ENCODE measurements at places on chromosomes 12 and 14.

GRCh38 chr12:101107032-101107763 lies 102.8 kb downstream of the SLC5A8 start:
- DNase-seq, result no peak

GRCh38 chr12:130347588-130347987 lies 9.9 kb downstream of the PIWIL1 start:
- DNase-seq, result no peak

GRCh38 chr12:63103494-63104131 lies 47.4 kb downstream of the AVPR1A start:
- DNase-seq, result no peak

DNA sequence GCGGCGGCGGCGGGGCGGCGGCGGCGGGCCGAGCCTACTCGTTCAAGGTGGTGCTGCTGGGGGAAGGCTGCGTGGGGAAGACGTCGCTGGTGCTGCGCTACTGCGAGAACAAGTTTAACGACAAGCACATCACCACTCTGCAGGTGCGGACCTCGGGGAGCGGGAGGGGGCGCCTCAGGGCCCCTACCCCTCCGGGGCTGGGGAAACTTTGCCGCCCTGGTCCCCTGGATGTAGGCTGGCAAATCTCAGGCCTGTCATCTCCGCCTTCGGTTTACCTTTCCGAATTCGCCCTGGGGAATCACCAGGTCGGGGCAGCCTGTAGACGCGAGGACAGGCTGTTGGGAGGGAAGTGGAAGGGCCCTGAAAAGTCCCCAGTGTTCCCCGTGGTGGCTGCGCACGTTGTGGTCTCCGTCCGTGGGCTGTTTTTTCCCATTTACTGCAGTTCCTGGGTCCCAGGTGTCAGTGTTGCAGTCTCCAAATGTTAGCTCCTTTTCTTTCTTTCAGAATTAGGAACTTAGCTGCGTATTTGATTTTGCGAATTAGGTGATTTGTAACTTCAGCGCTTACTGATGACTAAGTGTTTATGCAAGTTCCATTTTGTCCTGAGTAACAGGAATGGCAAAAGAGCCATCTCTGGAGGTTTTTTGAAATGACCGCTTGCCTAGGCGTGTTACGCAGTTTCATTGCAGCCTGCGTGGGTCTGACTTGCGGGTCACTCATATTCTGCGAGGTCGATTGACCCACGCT lies 656 bp downstream of the RAB21 start:
- peak; percentile 13 for DNase-seq

DNA sequence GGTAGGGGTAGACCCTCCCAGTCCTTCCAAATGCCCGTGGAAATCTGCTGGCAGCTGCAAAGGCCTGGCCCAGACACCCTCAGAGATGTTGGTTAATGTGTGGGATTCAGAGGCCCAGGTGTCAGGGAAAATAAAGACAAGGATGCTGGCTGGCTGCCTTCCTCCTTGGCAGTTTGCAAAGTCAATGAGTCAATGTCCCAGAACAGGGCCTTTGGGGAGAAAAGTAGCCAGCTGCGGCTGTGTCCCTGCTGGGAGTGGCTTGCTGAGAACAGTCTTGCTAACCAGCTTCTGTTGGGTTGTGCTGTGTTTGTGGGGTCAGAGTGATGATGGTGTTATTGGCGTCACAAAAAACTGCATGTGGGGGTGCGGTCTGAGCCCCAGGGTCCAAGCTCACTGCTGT lies 29.2 kb downstream of the GLRX5 start:
- no peak for DNase-seq

DNA sequence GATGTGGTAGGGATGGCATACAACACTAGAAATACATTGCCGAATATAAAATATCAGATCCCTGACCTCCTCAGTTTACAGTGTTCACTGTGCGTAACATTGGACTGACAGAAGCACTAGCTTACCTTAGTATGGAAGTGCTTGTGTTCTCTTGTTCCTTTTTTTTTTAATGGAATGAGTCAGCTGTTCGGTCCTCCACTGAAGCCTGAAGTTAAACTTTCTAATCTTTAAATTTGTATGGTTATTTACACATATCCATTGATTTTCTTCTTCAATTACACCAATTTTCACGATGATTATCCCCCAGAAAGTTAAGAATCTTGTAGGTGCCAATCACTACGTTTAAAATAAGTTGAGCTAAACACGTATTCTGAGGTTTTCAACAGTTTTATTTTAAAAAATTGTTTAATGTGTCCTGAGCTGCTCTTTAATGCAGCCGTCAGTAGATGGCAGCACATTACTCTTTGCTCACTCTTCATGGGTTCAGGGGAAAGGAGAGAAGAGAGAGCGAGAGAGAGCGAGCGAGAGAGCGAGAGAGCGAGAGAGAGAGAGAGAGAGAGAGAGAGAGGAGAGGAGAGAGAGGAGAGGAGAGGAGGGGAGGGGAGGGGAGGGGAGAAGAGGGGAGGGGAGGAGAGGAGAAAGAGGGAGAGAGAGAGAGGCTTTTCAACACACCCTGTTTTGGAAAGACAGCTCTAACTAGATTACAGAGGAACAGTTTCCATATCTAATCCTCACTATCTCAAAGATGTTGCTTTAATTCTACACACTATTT lies 134.7 kb upstream of the SCAF11 start:
- peak; percentile 22 for DNase-seq

DNA sequence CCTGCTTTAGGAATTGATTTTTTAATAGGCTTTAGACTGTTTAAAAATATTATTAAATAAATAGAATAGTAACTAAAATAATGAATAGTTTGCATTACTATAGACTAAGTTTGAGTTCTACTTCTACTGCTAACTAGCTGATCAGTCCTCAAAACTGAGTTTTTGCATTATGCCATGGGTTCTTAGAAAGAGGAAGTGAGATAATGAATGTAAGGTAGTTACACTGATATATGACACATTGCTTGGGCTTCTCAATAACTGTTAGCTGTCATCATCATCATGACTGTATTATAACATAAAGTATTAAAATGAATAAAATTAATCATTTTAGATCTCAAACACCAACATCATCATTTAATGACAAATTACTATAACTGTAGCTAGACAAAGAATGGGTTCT lies 949.7 kb downstream of the TRHDE start:
- no peak for DNase-seq

DNA sequence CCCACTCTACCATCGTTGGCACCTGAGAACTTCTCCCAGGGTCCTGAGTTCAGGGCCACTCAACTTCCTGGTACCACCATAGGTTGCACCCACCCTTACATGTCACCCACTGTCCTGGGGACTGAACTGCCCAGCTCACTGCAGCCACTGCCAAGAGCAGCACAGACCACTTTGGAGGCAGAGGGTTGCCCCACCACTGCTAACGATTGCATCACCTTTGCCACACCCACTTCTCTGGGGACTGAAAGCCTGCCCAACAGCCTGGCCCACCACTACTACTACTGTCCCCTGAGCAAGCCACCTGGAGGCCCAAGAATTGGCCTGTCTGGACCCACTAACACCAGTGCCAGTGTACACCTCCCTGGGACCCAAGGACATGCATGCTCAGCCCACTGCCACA lies 27.6 kb downstream of the CACNA2D4 start:
- DNase-seq, result no peak

GRCh38 chr12:3225796-3226180 lies 148.6 kb downstream of the TSPAN9 start:
- no peak for DNase-seq

DNA sequence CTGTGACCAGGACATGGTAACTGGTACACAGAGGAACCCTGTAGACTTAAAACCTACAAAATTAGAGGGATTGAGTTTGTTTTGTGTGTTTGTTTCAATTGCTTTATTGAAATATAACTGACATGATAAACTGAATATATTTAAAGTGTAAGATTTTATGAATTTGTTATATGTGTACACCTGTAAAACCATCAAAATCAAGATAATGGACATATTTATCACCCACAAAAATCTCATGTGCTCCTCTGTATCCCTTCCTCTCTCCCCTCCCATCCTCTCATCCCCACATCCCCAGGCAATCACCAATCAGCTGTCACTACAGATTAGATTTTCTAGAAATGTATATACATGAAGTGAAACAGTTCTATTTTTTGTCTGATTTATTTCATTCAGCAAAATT lies 565.5 kb downstream of the NOVA1 start:
- no peak for DNase-seq

DNA sequence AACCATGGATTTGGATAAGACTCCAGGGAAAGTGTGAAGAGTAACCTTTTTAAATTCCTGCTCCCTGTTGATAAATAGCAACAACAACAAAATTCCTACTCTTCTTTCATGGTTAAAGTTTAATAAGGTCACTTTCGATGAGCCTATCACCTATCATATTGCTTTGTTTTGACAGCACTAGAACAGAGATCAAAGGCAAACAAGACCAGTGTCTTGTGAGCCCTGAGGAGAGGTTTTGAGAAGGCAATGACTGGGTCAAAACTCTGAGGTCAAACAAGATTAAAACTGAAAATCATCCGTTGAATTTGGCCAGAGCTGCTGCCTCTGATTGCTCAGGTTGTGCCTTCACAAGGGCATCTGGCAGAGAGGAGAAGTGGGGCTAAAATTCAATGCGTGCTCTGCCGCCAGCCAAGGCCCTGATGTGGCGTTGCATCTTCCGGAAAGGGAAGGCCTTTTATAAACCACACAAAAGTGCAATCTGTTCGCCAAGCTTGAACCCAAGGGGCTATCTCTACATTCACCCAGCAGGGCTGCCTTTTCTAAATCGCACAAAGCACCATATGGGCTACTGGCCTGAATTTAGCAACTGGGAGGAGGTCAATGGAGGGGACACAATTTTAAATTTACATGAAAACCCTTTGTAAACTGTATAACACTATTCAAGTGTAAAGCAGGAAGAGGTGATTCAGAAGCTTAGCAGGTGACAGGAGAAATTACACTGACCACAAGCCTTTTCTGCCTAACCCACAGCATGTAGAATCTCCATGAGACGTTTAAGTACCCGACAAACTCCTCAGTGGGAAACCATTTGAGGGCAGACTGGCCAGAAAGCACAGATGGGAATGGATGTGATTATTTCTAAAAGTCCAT lies 140.8 kb downstream of the DAD1 start:
- no peak for DNase-seq

GRCh38 chr14:60195179-60195810 lies 30.1 kb upstream of the DHRS7 start:
- no peak for DNase-seq

- DNase-seq, result no peak
These were observed at the start of gene USP44 for GRCh38 chr12:95551305-95551704. TSS of gene USP44 (minus strand) at chr12:95551476. CDS start at chr12:95534256, 17,220 bp downstream.

GRCh38 chr14:64507376-64508156 lies 3.0 kb downstream of the ZBTB1 start:
- no peak for DNase-seq

- no peak for DNase-seq
These were observed 19.6 kb downstream of the ACVR1B start for GRCh38 chr12:51970904-51971646.

- DNase-seq, result no peak
These were observed 88.8 kb upstream of the DIO3 start for GRCh38 chr14:101472518-101472849.

DNA sequence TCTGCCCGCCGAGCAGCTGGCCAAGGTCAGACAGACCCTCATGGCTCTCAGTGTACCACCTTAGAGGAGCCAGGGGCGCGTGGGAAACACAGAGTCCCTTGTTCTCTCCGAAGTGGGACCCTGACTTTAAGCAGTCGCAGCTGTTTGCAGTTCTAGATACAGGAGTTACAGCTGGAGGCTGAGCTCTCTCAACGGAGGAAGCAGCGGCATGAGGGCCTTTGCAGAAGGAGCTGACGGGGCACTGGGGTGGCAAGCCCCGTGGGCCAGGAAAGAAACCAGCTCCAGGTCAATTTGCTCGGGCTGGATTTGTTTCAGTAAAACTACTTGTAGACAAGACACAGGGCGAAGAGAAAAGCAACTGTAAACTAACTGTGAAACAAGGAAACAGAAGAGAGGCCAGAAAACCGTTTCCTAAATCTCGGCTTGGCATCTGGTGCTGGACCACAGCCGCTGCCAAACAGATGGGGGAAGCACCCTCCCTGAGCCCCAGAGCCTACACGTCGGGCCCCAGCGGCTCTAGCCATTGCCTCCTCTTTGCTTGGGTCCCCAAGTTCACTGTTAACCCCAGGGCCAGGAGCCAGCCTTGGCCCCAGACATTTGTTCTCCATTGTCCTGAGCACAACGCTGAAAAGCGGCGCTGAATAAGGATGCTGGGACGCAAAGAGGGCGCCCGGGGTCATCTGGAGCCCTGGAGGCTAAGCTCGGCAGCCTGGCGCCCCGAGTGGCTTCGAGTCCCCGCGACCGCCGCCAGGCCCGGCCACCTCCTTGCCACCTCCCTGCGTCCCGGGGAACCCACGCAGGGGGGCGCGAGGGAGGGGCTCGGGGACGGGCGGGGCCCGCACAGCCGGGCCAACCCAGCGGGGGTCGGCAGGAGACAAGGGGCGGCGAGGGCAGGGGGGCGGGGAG lies 914 bp upstream of the PACS2 start:
- DNase-seq, result no peak

GRCh38 chr12:32559434-32559833 lies 119.7 kb upstream of the DNM1L start:
- no peak for DNase-seq

DNA sequence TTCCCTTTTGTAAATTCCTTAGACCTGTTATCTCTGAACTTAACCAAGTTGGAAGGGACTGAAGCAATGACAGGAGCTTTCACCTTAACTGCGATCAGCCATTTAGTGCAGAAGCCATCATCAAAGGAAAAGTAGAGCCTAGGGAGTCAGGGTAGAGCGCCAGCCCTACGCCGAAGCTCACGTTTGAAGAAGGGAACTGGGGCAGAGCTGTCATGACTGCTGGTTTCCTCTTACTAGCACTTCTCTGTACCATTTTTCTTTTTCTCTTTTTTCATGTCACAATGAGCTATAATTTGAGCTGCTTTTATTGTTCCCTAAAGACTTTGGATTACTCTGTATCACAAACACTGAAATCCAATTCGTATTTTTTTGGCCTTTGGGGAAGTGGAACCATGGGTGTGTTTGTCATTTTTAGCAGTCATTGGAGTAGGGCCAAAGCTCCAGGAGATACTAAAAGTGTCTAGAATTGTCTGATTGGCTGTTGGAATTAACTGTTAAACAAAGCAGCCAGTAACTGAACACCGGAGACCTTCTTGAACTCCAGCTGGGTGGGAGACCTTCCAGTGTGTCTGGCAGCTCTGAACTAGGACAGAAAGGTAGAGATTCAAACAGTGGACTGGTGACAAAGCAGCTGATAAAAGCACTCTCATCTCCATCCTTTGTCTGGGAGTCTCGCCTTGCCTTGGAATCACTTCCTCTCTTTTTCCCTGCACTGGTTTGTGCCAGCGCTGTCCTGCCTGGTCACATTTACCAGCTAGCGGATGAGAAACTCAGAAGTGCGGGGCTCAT lies 9.1 kb downstream of the MTRFR start:
- no peak for DNase-seq

- no peak for DNase-seq
These were observed 56.5 kb downstream of the SLC38A1 start for GRCh38 chr12:46212108-46212982.

- no peak for DNase-seq
These were observed 36.6 kb downstream of the TC2N start for GRCh38 chr14:91830777-91831176.

- DNase-seq, result no peak
These were observed 146.4 kb upstream of the ARID2 start for GRCh38 chr12:45582986-45583659.
